Psoas muscle (tissue), 8 donors: ENCODE measurements at places on chromosomes 5 and 9.

DNA sequence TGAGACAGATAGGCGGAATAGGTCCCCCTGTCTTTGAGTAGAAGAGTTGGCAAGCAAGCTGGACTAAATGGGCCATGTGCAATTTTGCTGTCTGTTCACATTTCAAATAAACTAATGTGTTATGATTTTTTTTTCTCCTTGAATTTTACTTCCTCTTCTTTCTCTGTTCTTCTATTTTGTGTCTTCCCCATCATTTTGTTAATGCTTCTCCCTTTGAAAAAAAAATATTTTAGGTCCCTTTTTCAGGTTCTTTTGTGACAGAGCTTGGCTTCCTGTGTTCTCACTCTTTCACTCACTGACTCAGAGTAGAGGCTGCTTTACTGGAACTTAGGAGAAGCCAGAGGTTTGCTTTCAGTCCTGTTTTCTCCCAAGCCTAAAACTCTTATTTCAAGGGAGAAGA, 48.1 kb downstream of the PTCD2 start:
- no peaks in the 10 kb centered on the region for H3K27me3 ChIP-seq
- H3K4me3 ChIP-seq: no peak overlapping the region
- H3K36me3 ChIP-seq: no peaks in the 10 kb centered on the region
- peak overlapping the region; percentile 2 for H3K27ac ChIP-seq

DNA sequence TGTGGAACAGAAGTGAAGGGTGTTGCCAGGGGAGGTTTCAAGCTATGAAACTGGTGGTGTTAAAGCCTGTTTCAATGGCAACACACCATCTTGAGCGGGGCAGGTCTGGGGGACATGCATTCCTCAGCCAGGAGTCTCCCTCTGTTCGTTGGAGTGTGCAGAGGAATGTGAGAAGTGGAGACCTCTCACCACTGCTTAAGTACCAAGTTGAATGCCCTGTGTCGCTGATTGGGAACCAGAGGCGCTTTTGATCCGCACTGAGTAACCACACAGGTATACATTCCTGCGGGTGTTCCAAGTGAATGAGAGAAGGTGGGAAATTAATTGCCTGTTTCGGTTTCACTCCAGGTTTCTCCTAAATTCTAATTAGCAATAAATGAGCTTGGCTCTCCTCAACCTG, 99.4 kb downstream of the LIX1 start:
- no peaks in the 10 kb centered on the region for H3K27me3 ChIP-seq
- H3K4me3 ChIP-seq: no peak overlapping the region
- DNase-seq: no peak
- H3K4me1 ChIP-seq: no peaks in the 10 kb centered on the region
- H3K27ac ChIP-seq: no peak overlapping the region

DNA sequence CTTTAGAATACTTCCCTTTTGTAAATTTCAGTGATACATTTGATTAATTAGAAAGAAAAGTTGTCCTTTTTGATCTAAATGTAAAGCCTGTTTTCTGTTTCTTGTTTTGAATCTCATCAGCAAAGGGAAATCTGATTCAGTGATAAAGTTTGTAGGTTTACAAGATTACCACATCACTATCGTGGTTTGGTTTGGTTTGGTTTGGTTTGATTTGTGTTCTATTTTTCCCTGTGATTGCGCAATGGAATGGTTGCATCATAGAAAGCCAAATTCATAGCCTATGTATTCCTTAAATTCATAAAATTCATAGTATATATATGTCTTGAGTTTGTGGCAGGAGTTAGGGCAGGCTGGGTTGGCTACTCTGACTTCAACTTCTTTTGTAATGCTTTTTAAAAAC, 15.2 kb downstream of the SRFBP1 start:
- peaks cover 3% of the 10 kb centered on the region for H3K4me1 ChIP-seq
- no peak for DNase-seq
- H3K27ac ChIP-seq: no peak overlapping the region
- no peak overlapping the region for H3K4me3 ChIP-seq

DNA sequence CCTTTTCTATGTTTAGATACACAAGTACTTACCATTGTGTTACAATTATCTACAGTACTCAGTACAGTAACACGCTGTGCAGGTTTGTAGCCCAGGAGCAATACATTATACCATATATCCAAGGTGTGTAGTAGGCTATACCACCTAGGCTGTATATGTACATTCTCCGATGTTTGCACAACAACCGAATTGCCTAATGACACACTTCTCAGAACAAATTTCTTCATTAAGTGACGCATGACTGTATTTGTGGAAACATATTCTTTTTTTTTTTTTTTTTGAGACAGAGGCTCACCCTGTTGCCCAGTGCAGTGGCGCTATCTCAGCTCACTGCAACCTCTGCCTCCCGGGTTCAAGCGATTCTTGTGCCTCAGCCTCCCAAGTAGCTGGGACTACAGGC, 4.0 kb upstream of the RAD23B start:
- H3K4me1 ChIP-seq: peaks cover 18% of the 10 kb centered on the region
- no peak for DNase-seq
- no peaks in the 10 kb centered on the region for H3K27me3 ChIP-seq
- no peaks in the 10 kb centered on the region for H3K36me3 ChIP-seq

GRCh38 chr9:127262602-127263001, 2.0 kb upstream of the GARNL3 start:
- no peak overlapping the region for H3K4me3 ChIP-seq
- DNase-seq: no peak
- H3K36me3 ChIP-seq: no peaks in the 10 kb centered on the region
- H3K27ac ChIP-seq: no peak overlapping the region
- peaks cover 4% of the 10 kb centered on the region for H3K4me1 ChIP-seq
- no peaks in the 10 kb centered on the region for H3K27me3 ChIP-seq
